Muscle of leg (tissue), 16 donors: ENCODE measurements at places on chromosomes 3 and 15. TPM values are rescaled to one million over a fixed set of nuclear protein-coding genes. Genes with fewer than 3 reads are reported as not detected.

ZNF501 gene
- total RNA-seq = 8.6 TPM

PRSS50 gene
- 0.09 TPM for total RNA-seq

CPNE4 gene
- total RNA-seq = 0.09 TPM

- H3K36me3 ChIP-seq = no peaks in the 10 kb centered on the region
- DNase-seq = no peak
- H3K27ac ChIP-seq = no peak overlapping the region
- peaks cover 25% of the 10 kb centered on the region for H3K4me1 ChIP-seq
These were observed 10.0 kb upstream of the GRIP2 start for GRCh38 chr3:14550181-14550580.

GRCh38 chr15:78616506-78616905, 4.3 kb downstream of the CHRNA3 start:
- H3K27me3 ChIP-seq = peaks cover 39% of the 10 kb centered on the region
- DNase-seq = no peak
- H3K27ac ChIP-seq = no peak overlapping the region
- H3K4me1 ChIP-seq = peaks cover 12% of the 10 kb centered on the region
- no peak overlapping the region for H3K4me3 ChIP-seq

DNA sequence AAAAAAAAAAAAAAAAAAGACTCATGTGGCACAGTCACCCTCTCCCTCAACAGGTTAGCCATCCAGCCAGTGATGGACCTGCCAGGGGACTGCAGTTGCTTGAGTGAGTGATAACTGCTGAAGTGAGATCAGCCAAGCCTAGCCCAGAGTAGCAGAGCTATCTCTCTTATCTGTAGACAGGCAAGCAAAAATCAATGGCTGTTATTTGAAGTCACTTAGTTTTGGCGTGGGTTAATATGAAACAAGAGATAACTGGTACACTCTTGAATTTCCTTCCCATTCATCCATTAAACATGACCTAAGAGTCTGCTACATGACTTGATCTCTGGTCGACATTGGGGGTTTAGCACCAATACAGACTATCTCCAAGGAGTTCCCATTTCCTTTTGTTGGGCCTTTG, 51.2 kb upstream of the TNIK start:
- H3K27ac ChIP-seq = no peak overlapping the region
- peaks cover 6% of the 10 kb centered on the region for H3K4me1 ChIP-seq
- H3K27me3 ChIP-seq = no peaks in the 10 kb centered on the region
- H3K4me3 ChIP-seq = no peak overlapping the region
- no peak for DNase-seq
- no peaks in the 10 kb centered on the region for H3K36me3 ChIP-seq

DNA sequence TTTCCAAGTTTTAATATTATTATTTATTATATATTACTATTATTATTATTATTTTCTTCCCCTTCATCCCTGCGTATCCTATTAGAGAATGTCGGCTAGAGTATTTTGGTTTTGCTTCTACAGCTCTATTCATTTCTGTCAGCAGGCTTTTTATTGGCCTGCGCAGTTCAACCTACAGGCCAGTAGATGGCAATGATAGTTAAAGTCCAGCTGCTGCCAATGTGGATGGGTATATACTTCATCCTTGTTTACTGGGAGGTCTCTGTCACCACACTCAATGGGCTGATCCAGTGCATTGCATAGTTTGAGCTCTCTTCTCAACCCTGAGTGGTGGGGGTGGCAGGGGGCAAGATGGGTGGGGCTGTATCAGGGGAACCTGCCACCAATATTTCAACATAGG, 799.8 kb downstream of the NSUN3 start:
- H3K4me1 ChIP-seq = no peaks in the 10 kb centered on the region
- no peaks in the 10 kb centered on the region for H3K27me3 ChIP-seq
- no peaks in the 10 kb centered on the region for H3K36me3 ChIP-seq
- DNase-seq = no peak
- no peak overlapping the region for H3K27ac ChIP-seq

DNA sequence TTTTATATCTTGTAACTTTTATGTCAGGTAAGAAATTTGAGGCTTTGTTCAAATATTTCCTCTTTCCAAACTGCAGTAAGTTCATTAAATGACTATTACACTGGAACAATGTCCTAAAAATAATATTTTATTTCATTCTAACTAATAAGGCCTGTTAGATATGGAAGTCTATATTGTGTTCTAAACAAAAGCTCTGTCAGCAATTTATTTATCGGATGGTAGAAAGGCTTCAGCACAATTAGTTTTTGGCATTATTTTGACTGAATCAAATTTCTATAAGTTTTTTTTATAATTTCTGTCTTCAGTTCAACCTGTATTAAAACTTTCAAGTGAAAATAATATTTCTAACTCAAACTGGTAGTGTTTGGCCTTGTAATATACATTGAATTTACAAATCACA, 992.1 kb downstream of the EPHA3 start:
- no peak for DNase-seq
- H3K36me3 ChIP-seq = no peaks in the 10 kb centered on the region
- no peak overlapping the region for H3K27ac ChIP-seq
- H3K4me3 ChIP-seq = no peak overlapping the region

- H3K27me3 ChIP-seq = no peaks in the 10 kb centered on the region
- no peaks in the 10 kb centered on the region for H3K4me1 ChIP-seq
- H3K27ac ChIP-seq = no peak overlapping the region
- H3K36me3 ChIP-seq = no peaks in the 10 kb centered on the region
- no peak for DNase-seq
- no peak overlapping the region for H3K4me3 ChIP-seq
These were observed 45.0 kb upstream of the THRB start for GRCh38 chr3:24539699-24540098.

- no peaks in the 10 kb centered on the region for H3K27me3 ChIP-seq
- no peak overlapping the region for H3K4me3 ChIP-seq
- no peaks in the 10 kb centered on the region for H3K36me3 ChIP-seq
- H3K27ac ChIP-seq = no peak overlapping the region
- no peaks in the 10 kb centered on the region for H3K4me1 ChIP-seq
These were observed 21.4 kb upstream of the OR4F6 start for GRCh38 chr15:101781928-101782327.

DNA sequence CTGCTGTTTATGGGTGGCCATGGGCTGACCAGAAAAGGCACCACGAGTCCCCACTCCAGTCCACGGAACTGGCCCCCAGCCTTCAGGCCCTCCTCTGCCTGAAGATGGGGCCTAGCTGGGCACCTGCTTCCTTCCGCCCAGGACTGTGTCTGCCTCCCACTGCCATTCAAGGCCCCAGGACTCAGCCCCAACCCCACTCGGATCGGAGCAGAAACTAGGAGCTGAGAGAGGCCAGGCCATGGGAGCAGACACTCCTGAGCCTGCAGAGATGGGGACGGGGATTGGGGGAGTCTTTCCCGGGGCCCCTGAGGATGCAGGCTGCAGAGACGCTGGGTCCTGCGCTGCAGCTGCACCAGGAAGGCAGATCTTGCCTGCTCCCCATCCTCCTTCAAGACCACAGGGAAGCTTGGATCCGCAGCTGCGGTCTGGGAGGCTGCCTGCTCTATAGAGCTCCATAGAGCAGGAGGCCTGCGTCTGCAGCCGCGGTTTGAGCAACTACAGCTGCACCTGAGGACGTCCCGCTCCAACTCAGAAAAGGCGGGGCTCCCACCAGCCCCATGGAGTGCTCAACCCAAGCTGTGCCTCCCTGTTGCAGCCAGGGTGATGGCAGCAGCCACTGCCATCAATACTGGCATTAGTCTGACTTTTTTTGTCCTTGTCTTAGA, 383.9 kb upstream of the TMCO5A start:
- no peaks in the 10 kb centered on the region for H3K27me3 ChIP-seq
- H3K36me3 ChIP-seq = no peaks in the 10 kb centered on the region
- H3K4me1 ChIP-seq = no peaks in the 10 kb centered on the region
- H3K27ac ChIP-seq = no peak overlapping the region

- H3K36me3 ChIP-seq = peaks cover 4% of the 10 kb centered on the region
- no peak overlapping the region for H3K4me3 ChIP-seq
- DNase-seq = no peak
These were observed 350.6 kb downstream of the PLCL2 start for GRCh38 chr3:17235310-17235709.

DNA sequence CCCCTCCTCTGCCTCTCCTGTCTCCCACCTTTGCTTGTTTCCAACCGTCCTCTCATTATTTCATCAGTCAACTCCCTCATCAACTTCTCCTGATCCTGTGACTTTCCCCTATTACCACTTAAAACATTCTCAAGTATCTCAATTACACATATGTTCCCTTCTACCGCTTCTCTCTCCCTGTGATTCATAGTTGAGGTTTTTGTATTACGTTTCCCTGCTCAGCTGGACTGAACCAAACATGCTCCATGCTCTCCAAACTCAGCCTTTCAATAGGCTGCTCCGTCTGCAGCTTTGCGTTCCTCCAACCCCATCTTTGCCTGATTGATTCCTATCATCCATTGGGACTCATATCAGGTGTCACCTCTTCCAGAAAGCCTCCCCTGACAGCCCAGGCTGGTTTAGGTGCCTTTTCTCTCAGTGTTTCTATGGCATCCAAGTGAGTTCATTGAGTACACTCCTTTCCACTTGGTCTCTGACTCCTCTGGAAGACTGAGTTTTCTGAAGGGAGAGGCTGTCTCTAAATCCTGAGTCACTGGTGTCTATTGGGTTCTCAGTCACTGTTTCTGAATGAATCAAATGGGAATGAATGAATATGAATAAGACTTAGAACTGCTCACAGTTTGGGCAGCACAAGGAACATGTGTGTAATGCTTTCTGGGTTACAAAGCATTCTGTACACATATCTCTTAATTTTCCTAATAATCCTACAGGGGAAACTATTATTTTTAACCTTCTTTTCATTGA, 56.4 kb downstream of the PLD1 start:
- DNase-seq = no peak
- H3K4me3 ChIP-seq = no peak overlapping the region
- no peaks in the 10 kb centered on the region for H3K36me3 ChIP-seq
- no peak overlapping the region for H3K27ac ChIP-seq
- H3K4me1 ChIP-seq = peaks cover 6% of the 10 kb centered on the region
- H3K27me3 ChIP-seq = no peaks in the 10 kb centered on the region

DNA sequence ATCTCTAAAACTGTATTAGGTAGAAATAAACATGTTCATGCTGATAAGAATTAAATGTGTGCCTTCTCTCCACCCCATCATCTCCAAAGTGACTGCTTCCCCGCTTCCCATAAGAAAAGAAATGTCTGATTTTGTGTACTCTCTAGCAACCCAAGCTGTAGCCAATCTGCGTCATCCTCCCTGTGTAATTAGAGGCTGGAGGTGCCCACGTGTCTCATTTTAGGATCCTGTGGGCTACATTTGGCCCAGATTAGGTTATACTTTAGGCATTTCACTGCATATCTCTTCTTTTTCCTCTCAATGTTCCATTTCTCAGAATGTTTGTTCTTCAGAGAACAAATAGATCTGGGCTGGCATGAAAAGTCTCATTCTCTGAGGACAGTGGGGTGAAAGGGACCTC, 19.3 kb upstream of the ZNF148 start:
- H3K4me3 ChIP-seq = no peak overlapping the region
- no peak for DNase-seq
- no peaks in the 10 kb centered on the region for H3K36me3 ChIP-seq
- H3K27ac ChIP-seq = no peak overlapping the region
- H3K4me1 ChIP-seq = no peaks in the 10 kb centered on the region

- peaks cover 2% of the 10 kb centered on the region for H3K27me3 ChIP-seq
- H3K36me3 ChIP-seq = no peaks in the 10 kb centered on the region
- H3K4me1 ChIP-seq = peaks cover 55% of the 10 kb centered on the region
- DNase-seq = peak; percentile 84
- peak overlapping the region; percentile 71 for H3K27ac ChIP-seq
- H3K4me3 ChIP-seq = no peak overlapping the region
These were observed 1.3 kb downstream of the CILP start for GRCh38 chr15:65209701-65210643.

DNA sequence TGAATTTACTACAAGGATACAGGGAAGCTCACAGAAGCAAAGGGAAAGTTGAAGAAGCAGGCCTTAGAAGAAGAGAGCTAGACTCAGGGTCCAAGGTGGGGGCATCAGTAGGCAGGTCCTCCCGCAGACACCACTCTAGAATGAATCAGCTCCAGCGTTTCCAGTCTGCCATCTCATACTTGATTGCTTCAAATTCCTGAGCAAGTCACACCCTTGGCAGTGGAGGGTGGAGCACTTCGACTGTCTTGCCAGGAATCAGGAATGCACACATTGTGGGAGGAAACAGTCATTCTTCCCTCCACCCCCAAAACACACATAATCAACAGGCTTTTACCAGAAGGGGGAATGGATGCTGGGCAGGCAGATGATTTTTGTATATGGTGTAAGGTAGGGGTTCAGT, 78.5 kb downstream of the CHCHD6 start:
- H3K27me3 ChIP-seq = no peaks in the 10 kb centered on the region
- H3K4me1 ChIP-seq = peaks cover 20% of the 10 kb centered on the region
- H3K27ac ChIP-seq = peak overlapping the region; percentile 75
- DNase-seq = peak; percentile 29

DNA sequence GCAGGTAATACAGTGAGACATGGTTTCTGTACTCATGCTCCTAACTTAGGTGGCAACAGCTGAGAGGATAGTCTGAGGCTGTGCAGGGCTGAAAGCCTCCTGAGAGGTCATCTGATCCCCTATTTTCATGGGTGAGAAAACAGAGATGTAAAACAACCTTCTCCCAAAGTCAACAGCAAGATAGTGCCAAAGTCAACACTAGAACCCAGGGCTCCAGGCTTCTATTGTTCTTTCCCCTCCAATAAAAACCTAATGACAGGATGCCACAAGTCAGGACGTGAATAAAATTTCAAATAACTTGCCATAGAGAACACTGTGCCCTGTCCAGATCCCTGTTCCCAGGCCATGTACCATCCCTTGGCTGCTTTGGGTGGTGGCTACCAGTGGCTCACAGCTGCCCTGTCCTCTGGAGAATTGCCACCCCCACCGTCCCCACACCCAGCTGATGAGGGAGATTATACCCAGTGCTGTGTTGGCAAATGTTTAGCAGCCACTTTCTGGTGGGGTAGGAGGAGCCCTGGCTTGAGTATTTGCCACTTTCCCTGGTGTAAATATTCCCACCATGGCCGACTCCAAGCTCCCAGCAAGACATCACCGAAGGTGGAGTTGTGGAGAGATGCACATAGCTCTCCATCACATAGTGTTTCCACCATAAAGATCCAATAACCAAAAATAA, 54.8 kb downstream of the SRGAP3 start:
- DNase-seq = no peak
- H3K4me3 ChIP-seq = no peak overlapping the region
- no peaks in the 10 kb centered on the region for H3K27me3 ChIP-seq
- H3K36me3 ChIP-seq = peaks cover 4% of the 10 kb centered on the region

DNA sequence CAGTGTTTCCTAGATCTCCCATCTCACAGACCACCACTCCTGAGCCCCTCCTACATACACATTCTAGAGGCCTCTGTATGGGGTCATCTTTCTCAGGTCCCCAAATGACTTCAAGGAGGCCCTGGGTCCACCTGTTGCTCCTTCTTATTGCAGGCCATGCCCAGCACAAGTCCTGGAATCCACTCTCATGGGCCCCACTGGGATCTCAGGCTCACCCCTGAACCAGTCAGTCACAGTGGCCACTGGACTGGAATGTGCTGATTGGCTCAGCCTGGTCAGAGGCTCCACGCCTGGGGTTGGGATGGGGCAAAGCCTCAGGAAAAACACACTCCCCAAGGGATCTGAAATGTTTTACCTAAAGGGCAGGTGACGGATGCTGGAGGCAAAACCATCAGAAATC, 55.7 kb downstream of the SPSB4 start:
- H3K27ac ChIP-seq = no peak overlapping the region
- peaks cover 65% of the 10 kb centered on the region for H3K4me1 ChIP-seq
- H3K27me3 ChIP-seq = no peaks in the 10 kb centered on the region
- H3K4me3 ChIP-seq = no peak overlapping the region
